Stimulated activated CD8-positive, alpha-beta memory T cell treated with anti-CD3 and anti-CD28 coated beads, Interleukin-4, amount 100 ng/mL, for 1 hour (primary cell): ENCODE measurements at places on chromosomes 12 and 14.

DNA sequence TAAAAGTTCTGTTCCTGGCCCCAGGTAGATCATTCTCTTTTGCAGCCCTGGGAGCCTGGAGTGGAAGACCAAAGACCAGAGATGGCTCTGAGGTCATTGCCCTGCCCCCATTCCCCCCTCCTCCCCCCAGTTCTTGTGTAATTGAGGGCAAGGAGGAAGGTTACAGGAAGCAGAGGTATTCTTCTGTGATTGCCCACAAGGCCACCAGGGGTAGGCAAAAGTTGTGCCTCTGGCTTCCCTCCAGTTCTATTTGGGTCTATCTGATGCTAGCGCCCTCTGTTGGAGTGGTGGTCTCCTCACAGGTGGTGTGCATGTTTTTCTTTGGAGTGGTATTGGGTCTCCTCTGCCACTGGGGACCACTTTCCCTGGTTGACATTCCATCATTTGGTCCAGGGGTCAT, 41.2 kb upstream of the CRY1 start:
- no peak for DNase-seq

DNA sequence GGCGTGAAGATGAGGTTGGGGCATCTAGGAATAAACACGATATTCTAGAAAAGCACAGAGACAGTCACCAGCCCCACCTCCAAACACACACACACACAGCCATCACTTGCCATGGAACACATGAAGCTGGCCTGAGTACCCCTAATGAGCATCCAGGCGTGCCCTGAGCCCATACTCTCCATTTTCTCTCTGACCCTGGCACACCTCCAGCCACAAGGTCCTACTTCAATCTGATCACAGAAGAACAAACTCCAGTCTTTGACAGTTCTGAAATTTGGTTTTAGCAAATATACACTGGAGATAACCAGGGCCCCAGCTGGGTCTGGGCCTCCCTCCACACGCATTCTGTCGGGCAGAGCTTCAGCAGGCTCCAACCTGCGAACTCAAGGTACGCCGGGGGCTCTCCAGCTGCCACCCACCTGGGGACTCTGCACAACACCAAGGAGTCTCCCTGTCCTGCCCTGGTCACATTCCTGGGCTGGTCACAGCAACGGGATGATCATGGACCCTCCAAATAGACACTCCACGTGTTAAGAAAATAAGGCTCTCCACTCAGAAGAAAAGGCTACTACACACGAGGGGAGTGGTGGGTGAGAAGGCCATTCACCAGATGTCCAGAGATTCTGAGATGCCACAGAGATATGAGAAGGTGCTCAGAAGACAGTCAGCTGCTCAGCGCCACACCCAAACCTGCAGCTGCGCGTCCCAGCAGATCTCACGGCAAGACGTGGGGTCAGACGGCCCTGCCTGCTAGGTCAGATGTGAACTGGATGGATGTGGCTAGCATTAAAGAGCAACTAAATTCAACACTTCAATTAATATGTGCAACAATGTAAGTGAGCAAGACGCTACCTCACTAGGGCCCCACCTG, 57.0 kb upstream of the PNMA1 start:
- DNase-seq: no peak

- DNase-seq: no peak
Measured at GRCh38 chr14:61620130-61620946, 75.0 kb upstream of the HIF1A start.

DNA sequence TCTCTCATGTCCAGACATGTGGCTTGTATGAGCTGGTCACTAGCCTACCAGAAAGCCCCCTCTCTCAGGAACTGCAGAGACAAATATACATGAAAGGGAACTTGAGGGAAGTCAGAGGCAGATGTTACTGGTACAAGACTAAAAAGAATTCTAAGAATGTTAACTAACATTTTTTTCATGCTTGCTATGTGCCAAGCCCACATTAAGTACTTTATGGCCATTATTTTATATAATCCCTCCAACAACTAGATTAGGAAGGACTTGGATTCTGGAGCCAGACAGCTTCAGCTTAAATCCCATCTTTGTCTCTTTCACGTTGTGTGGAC, 24.6 kb downstream of the TTC9 start:
- DNase-seq: no peak

DNA sequence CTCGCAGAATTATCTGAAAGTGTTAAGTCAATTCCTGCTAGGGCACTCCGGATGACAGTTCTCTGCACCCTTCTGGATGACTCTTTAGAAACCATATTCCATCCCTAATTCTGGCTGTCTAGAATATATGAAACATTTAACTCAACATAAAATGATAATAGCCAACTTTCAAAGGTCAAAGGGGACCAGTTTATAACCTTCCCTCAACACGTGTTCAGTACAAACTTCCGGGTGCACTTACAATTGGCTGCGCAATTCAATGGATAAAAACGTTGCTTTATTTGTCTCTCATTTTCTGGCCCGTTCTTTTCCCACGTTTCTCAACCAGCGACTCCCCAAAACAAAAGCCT, 1.3 kb downstream of the SBNO1 start:
- no peak for DNase-seq

DNA sequence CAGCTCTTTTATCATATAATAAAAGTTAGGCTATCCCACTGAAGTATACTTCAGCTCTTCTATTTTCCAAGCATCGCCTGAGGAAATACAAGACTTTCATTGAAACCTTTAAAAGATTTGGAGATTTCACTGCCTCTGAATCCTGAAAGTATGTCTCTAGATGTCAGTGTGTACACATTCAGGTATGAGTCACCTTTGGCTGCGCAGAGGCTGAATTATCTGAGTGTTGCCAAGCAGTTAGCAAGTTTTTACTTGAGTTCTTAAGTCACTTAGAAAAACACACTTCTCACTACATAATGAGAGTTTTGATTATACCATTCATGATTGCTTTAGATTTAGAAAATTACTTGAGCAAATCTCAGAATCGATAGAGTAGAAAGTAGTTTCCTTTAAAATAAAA, 210.3 kb downstream of the TMTC2 start:
- DNase-seq: no peak

- no peak for DNase-seq
Measured at GRCh38 chr12:5399266-5399665, 32.6 kb upstream of the NTF3 start.

- DNase-seq: no peak
Measured at GRCh38 chr14:90831821-90832220, 15.6 kb upstream of the TTC7B start.

DNA sequence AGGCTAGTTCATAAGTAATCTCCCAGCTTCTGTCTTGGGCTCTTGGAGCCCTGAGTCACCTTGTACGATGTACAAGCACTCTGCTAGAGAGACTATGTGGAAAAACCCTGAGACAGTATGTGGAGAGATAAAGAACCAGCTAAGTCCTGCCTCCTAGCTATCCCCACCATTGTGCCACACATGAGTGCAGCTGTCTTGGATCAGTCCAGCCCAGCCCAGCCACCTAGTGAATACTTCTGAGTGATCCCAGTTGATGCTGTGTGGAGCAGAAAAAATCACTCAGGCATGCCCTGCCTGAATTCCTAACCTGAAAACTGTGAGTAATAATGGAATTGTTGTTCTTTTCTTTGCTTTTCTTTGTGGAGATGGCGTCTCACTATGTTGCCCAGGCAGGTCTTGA, 5.1 kb upstream of the SERPINA6 start:
- no peak for DNase-seq

DNA sequence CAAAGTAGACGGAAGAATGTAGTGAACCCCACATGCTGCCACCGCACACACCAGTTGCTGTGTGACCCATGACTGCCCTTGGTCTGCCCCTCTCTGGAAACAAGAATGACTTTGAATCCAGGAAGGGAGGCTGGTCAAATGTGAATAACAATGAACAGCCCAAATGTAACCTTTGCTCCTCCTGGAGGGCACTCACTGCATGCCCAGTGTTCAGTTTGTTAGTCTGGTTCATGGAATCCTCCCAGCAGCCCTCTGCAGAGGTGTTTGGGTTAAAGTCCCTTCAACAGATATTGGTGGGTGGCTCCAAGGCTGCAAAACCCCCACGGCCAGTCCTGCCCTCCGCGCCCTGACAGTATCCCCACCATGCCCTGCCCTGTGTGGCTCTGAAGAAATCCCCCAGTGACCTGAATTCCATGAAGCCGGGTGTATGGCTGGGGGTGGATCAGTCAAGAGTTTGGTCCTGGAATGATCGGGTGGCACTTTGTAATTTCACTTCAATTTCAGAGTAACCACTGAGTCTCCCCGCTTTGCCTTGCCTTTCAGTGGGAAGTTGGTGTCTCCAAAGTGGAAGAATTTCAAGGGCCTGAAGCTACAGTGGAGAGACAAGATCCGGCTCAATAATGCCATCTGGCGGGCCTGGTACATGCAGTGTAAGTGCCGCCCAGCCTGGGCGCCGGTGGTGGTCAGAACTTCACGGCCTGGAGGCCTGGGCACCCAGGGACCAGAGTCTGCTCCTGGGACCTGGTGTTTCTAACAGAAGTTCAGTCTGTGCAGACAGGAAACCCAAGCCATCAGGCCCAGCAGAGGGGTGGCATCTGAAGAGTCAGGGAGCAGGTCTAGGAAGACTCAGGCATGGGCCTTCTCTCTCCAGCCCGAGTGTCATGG, 47.1 kb downstream of the IL31 start:
- DNase-seq: no peak

GRCh38 chr12:11882301-11883019, 188.3 kb upstream of the BCL2L14 start:
- DNase-seq: no peak

DNA sequence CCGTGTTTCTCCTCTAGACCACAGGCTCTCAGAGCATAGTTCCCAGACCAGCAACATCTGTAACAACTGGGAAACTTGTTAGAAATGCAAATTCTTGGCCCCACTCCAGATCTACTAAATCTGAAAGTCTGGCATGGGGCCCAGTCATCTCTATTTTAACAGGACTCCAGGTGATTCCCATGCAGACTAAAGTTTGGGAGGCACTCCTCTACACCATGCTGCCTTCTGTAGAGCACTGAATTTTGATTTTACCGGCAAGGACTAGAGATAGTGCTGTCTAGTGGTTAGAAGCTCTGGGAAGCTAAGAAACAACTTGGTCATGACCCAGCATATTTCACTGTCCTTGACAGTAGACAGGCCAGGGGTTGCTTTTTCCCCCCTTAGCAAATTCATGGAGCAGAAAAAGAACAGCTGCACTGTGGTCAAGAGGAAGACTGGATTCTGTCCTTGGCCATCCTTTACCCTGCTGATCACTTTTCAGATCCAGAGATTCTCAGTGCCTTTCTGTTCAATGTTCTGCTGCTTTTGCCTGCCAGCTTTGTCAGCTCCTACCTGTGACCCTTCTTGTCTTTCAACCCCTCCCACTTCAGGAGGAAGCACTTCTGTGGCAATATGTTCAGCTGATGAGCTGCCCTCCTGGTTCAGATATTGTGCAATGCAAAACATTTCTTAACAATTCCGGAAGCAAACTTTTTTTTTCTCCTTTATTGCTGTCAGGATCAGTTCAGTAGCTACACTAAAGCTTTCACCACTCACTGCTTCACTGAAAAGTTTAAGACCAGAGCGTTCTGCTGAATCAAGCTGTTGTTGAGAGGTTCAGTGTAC, 133.8 kb upstream of the NUDT4 start:
- no peak for DNase-seq

GRCh38 chr12:95709152-95709551, 81.4 kb downstream of the NTN4 start:
- DNase-seq: no peak

DNA sequence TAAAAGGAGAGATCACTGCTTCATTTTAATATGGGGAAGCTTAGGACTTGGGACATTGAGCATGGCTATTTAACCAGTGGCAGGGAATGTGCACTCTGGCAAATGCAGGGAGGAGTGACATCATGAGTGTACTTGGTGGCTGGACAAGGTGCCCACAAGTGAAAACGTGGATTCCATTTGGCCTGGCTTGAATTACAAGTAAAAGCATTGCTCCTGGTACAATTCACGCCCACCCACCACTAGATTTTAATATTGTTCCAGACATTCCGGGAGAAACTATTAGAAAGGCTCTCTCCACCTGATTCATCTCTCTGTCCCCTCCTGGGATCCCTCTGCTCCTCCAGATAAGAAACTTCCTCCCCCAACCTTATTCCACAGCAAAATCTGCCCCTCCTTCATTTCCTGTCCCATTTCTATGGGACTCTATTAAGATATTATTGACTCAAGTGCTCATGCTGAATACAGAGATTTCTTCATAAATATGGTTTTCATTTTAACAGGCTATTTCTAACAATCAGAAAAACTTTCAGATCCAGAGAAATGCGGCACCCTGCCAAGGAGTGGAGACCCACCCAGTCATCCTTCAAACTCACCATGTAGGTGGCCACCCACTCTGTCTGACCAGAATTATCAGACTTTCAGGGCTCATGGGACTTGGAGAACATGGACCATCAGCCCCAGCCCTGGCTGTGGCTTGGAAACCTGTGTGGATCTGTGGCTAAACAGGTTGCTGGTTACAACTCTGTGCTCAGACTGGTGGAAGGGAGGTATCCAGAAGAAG, 43.2 kb downstream of the SSPN start:
- DNase-seq: no peak

GRCh38 chr12:71626768-71627167, 36.9 kb downstream of the ZFC3H1 start:
- DNase-seq: no peak

GRCh38 chr14:99136047-99136400, 136.0 kb downstream of the BCL11B start:
- no peak for DNase-seq

DNA sequence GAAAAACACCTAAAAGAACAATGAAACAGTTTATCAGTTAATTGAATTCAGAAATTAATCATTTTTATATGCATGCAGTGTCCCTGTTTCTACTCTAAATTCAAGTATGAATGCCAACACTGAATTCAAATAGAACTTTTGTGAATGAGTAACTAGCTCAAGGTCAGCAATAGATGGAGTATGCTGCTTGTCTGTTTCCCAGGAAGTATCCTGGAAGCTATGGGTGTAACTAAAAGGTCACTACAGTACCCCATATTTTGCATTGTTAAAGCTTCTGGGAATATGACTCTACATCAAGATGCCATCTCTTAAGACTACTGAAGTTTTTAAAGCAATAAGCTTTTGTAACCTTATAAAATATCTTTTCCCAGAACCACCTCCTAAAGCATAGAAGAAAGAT, 681.4 kb upstream of the FBXO33 start:
- DNase-seq: no peak

GRCh38 chr12:111745211-111745610, 21.5 kb upstream of the ALDH2 start:
- no peak for DNase-seq

DNA sequence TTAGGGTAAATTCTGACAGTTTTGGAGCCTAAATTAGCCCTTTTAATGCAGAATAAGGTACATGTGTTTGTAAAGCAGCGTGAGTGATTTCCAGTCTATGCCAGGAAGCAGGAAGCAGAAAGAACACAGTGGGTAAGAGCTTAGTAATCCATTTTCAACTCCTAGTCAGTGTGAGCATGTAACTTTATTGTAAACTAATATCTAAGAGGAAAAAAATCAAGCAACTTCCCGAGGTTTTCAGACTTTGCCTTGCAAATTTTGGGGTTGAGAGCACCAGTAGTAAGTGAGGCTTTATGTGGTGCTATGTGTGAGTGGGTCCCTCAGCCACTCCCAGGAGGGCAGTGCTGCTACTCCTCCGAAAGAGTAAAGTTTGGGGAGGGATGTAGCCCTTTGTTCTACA, 2.9 kb downstream of the CIPC start:
- DNase-seq: no peak
